Hair follicular keratinocyte (primary cell): ENCODE measurements at places on chromosomes 7 and 10. TPM values are rescaled to one million over a fixed set of nuclear protein-coding genes. Genes with fewer than 3 reads are reported as not detected.

The UCN3 gene
- not detected in 2 replicates for total RNA-seq

The CALML5 gene
- not detected in 2 replicates for total RNA-seq

The IPMK gene
- 2.3 and 3.6 TPM in 2 replicates for total RNA-seq

The PLXNA4 gene
- under 0.01 TPM in 1 of 2 replicates, not detected in the other for total RNA-seq

The PRF1 gene
- total RNA-seq: not detected in 2 replicates

The GHRHR gene
- total RNA-seq: not detected in 2 replicates

The CDK5 gene
- 10.3 and 12.2 TPM in 2 replicates for total RNA-seq

The ACTL6B gene
- not detected in 2 replicates for total RNA-seq

The CALY gene
- not detected in 2 replicates for total RNA-seq

The GNGT1 gene
- total RNA-seq: not detected in 2 replicates

The DOCK4 gene
- total RNA-seq: 8.2 and 12.5 TPM in 2 replicates

The TMEM130 gene
- not detected in 2 replicates for total RNA-seq

The ACHE gene
- total RNA-seq: 0.31 TPM in 1 of 2 replicates, not detected in the other

The DLX5 gene
- total RNA-seq: not detected in 2 replicates

The TSPAN15 gene
- 2.9 and 4.9 TPM in 2 replicates for total RNA-seq

The ZNF394 gene
- 14.7 and 14.8 TPM in 2 replicates for total RNA-seq

The UNCX gene
- not detected in 2 replicates for total RNA-seq

The ZNF425 gene
- total RNA-seq: 0.94 and 2.5 TPM in 2 replicates

The ACTR3C gene
- total RNA-seq: 2.0 and 2.8 TPM in 2 replicates

The MSS51 gene
- 0.31 and 0.57 TPM in 2 replicates for total RNA-seq

The MEPCE gene
- 21.2 and 23.7 TPM in 2 replicates for total RNA-seq

The CALML3 gene
- total RNA-seq: 58.4 and 62.7 TPM in 2 replicates

The SNX10 gene
- total RNA-seq: 4.2 and 5.7 TPM in 2 replicates

The GIMAP6 gene
- total RNA-seq: not detected in 2 replicates

The HOXA6 gene
- 1.4 TPM in 1 of 2 replicates, not detected in the other for total RNA-seq

The GRID1 gene
- 0.08 TPM in 1 of 2 replicates, not detected in the other for total RNA-seq

The CASP7 gene
- 12.4 and 16.1 TPM in 2 replicates for total RNA-seq

The RBM17 gene
- 24.8 and 40.2 TPM in 2 replicates for total RNA-seq

The PIK3AP1 gene
- 0.04 TPM in 1 of 2 replicates, not detected in the other for total RNA-seq

The PAX4 gene
- total RNA-seq: not detected in 2 replicates

The CTAGE6 gene
- total RNA-seq: not detected in 2 replicates

The AMZ1 gene
- total RNA-seq: under 0.01 and 0.04 TPM in 2 replicates

The LMOD2 gene
- not detected in 2 replicates for total RNA-seq

The SP4 gene
- total RNA-seq: 2.3 and 2.6 TPM in 2 replicates

The MAT1A gene
- not detected in 2 replicates for total RNA-seq

The HOGA1 gene
- 0.55 and 1.2 TPM in 2 replicates for total RNA-seq

The AGBL3 gene
- 0.46 and 1.0 TPM in 2 replicates for total RNA-seq

The ABCB8 gene
- 53.4 and 60.7 TPM in 2 replicates for total RNA-seq

The CHRM2 gene
- not detected in 2 replicates for total RNA-seq

The SPDYE2B gene
- not detected in 2 replicates for total RNA-seq

The PSD gene
- 0.31 and 0.99 TPM in 2 replicates for total RNA-seq
